ENCODE measurements at places on chromosomes 6 and 20. TPM values are rescaled to one million over a fixed set of nuclear protein-coding genes. Genes with fewer than 3 reads are reported as not detected.

SERAC1 gene
- total RNA-seq, result 19.2 TPM

ADAM33 gene
- 3.3 TPM for total RNA-seq

PAK5 gene
- 0.22 TPM for total RNA-seq

EBF4 gene
- total RNA-seq, result 2.6 TPM
